ENCODE measurements at places on chromosomes 5 and 9. TPM values are rescaled to one million over a fixed set of nuclear protein-coding genes. Genes with fewer than 3 reads are reported as not detected.

DNA sequence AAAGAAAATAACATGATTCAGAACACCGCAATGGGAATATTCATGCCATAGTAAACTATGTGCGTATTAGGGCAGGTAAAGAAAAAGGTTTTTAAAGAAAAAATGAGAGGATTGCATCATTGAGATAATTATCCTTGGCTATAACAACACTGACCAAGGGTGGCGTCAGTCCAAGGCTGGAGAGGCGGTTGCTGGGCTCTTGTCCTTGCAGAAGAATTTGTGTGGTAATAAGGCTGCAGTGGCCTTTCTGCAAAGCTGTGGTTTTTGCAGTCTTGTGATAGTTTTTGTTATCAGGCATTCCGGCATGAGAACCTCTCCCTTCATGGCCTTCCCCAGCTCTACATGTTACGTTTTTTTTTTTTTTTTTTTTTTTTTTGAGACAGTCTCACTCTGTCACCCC is 14.0 kb downstream of the BOD1 start:
- H3K4me3 ChIP-seq: no peak overlapping the region
- H3K27me3 ChIP-seq: no peaks in the 10 kb centered on the region
- H3K27ac ChIP-seq: no peak overlapping the region
- H3K36me3 ChIP-seq: peaks cover 27% of the 10 kb centered on the region
- H3K4me1 ChIP-seq: peaks cover 5% of the 10 kb centered on the region

DNA sequence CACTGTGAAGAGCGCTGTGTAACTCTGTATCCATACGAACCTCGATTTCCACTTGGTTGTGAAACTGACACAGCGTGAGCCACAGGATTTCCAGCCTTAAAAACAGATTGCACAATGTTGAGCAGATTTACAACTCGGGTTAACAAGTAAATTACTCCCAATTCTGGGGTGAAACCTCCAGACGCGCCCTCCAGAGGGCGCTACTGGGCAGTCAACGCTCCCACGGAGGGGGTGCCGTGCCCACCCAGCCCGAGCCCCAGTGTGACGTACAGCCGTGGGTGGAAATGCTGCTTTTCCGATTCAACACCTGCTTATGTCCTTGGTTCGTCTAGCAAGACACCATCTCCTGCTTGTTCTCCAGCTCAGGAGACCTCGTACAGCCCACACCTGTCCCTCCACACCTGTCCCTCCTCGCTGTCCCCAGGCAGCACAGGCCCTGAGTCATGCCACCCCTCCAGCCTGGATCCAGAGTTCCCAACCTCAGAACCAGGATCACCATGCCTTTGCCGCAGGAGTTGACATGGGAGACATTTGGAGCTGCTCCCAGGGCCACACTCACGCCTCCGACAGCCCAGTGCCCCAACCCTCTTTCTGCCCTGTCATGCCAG is 34.4 kb upstream of the SLC6A3 start:
- no peaks in the 10 kb centered on the region for H3K27me3 ChIP-seq
- no peaks in the 10 kb centered on the region for H3K36me3 ChIP-seq
- H3K27ac ChIP-seq: peak overlapping the region; percentile 71
- H3K4me1 ChIP-seq: no peaks in the 10 kb centered on the region
- peak; percentile 34 for DNase-seq
- no peak overlapping the region for H3K4me3 ChIP-seq

DNA sequence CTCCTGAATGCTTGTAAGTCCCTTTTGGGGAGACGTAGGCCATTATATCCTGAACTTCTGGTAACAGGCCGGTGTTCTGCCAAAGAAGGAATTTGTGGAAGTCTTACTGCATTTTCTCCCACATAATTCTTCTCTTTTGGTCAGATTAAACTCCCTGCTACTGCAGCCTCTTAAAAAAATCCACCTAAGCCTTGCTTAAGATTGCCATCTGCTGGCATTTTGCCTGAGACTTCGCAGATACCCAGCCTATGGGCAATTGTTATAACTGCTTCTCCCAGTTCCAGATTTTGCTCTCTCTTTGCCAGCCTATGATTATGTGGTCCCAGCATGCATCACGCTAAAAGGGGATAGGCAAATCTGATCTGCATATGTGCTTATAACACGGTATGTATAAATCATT is 391.6 kb upstream of the CHD1 start:
- H3K27me3 ChIP-seq: no peaks in the 10 kb centered on the region
- peaks cover 7% of the 10 kb centered on the region for H3K4me1 ChIP-seq
- H3K27ac ChIP-seq: no peak overlapping the region
- no peak for DNase-seq
- H3K36me3 ChIP-seq: no peaks in the 10 kb centered on the region
- no peak overlapping the region for H3K4me3 ChIP-seq

GRCh38 chr9:30459156-30459555 is 1925.3 kb upstream of the ACO1 start:
- H3K4me3 ChIP-seq: no peak overlapping the region
- H3K36me3 ChIP-seq: no peaks in the 10 kb centered on the region
- H3K4me1 ChIP-seq: no peaks in the 10 kb centered on the region
- no peak for DNase-seq
- H3K27me3 ChIP-seq: no peaks in the 10 kb centered on the region

GRCh38 chr9:135533113-135533512 is 11.9 kb downstream of the LCN1 start:
- DNase-seq: no peak
- no peaks in the 10 kb centered on the region for H3K36me3 ChIP-seq
- peaks cover 4% of the 10 kb centered on the region for H3K4me1 ChIP-seq

GRCh38 chr5:150082374-150082773 is 4.0 kb downstream of the CSF1R start:
- H3K36me3 ChIP-seq: no peaks in the 10 kb centered on the region
- H3K27ac ChIP-seq: no peak overlapping the region
- no peak for DNase-seq
- H3K4me1 ChIP-seq: peaks cover 25% of the 10 kb centered on the region

GRCh38 chr9:123322273-123323195 is 33.5 kb upstream of the CRB2 start:
- no peaks in the 10 kb centered on the region for H3K36me3 ChIP-seq
- no peak for DNase-seq

TMEM232 gene
- 3.0 TPM for total RNA-seq

SPINK4 gene
- total RNA-seq: not detected

AK8 gene
- 1.3 TPM for total RNA-seq

HMHB1 gene
- total RNA-seq: not detected

Measured in neural crest cell (in vitro differentiated cells).